ENCODE measurements at places on chromosomes 11 and 22.

DNA sequence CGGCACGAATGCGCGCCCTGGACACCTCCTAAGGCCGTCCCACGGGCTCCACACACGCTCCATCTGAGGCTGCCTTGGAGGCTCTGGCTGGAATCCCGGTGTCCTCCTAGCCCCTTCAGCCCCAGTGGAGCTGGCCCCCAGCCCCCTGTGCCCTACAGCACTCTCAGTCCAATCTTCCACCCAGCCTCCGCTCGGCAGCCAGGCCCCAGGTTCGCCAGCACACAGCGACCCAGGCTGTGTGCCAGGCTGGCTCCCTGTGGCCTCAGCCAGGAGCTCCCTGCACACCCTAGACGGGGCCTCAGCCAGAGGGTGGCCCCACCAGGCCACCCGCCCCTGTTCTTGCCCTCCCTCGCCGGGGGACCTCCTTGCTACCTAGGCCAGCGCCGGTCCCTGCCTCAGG, 18.6 kb downstream of the MOB2 start:
- DNase-seq: no peak

DNA sequence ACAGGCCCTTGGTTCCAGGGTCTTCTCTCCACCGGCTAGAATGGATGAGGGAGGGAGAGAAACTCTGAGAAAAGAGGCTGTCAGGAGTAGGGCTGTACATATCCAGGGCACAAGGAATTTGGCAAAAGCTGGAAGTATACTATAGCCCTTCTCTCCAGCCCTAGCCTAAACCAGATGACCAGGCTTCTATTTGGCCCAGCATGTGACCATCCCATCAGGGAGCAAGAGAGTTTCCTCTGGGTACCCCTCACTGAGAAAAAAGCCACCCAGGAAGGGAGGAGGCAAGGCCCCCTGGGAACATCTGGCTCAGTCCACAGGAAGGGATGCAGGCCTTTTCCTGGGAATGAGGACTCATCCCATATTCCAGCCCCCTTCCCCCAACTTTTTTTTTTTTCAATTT, 8.3 kb downstream of the CD44 start:
- no peak for DNase-seq

- no peak for DNase-seq
These were observed 120.5 kb downstream of the SHANK2 start for GRCh38 chr11:71131861-71132260.

DNA sequence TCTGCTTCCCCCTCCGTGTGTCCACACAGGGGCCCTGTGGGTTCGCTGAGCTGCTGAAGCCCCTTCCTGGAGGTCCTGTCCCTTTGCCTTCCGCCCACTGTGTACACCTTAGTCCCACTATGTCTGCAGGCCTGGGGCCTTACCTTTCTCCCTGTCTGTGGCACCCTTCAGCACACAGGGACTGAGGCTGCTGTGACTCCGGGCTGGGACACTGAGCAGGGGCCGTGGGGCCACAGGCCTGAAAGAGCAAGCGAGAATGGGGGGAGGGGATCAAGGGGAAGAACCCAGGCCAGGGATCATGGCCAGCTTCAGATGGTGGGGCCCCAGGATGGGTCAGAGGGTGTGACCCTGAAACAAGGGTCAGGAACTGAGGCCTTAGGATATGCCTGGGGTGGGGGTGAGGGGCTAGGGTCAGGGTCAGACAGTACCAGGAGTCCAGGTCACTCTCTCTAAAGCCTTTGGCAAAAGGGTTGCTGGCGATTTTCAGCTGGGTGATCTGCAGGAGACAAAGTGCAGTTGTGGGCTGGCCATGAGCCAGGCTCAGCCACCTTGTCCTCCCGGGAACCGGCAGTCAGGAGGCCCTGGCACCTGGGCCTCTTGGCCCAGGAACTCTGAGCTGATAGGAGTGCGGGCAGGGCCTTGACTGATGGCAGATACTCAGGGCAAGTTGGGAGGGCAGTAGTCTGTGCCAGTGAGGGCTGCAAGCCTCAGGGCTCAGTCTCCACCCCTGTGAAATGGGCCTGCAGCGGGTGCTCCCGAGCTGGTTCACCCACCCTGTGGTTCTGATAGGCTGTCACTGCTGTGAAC, 2.6 kb upstream of the NUDT8 start:
- no peak for DNase-seq

Data from glutamatergic neuron (in vitro differentiated cells).